ENCODE measurements at places on chromosomes 2 and 18. TPM values are rescaled to one million over a fixed set of nuclear protein-coding genes. Genes with fewer than 3 reads are reported as not detected.

DNA sequence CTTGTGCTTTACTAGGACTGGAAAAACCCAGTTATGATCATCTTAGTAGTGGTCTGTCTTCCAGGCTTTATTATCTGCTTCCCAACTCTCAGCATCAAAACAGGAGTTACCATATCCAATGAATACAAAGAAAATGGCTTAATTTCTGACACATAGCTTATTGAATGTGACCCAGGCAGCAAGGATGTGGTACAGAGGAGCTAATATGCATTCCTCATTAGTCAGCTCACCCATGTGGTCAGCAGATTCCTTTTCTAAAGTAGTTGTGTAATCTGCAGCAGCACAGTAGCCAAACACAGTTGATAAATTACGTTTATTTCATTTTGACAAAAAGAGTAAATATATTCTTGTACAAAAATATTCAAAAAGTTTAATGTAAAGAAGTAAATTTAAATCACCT lies 43.6 kb downstream of the TSPYL6 start:
- no peaks in the 10 kb centered on the region for H3K4me1 ChIP-seq
- H3K4me3 ChIP-seq: no peak overlapping the region
- DNase-seq: no peak
- no peaks in the 10 kb centered on the region for H3K36me3 ChIP-seq

- no peak for DNase-seq
- peaks cover 9% of the 10 kb centered on the region for H3K27me3 ChIP-seq
- no peaks in the 10 kb centered on the region for H3K36me3 ChIP-seq
- H3K4me1 ChIP-seq: no peaks in the 10 kb centered on the region
- no peak overlapping the region for H3K4me3 ChIP-seq
Measured at GRCh38 chr18:69402533-69402989, 1.9 kb downstream of the DOK6 start.

GRCh38 chr2:96934182-96934495 lies 52.2 kb downstream of the FAM178B start:
- H3K4me3 ChIP-seq: no peak overlapping the region
- H3K27me3 ChIP-seq: no peaks in the 10 kb centered on the region
- H3K36me3 ChIP-seq: no peaks in the 10 kb centered on the region
- no peaks in the 10 kb centered on the region for H3K4me1 ChIP-seq
- DNase-seq: no peak
- no peak overlapping the region for H3K27ac ChIP-seq

DNA sequence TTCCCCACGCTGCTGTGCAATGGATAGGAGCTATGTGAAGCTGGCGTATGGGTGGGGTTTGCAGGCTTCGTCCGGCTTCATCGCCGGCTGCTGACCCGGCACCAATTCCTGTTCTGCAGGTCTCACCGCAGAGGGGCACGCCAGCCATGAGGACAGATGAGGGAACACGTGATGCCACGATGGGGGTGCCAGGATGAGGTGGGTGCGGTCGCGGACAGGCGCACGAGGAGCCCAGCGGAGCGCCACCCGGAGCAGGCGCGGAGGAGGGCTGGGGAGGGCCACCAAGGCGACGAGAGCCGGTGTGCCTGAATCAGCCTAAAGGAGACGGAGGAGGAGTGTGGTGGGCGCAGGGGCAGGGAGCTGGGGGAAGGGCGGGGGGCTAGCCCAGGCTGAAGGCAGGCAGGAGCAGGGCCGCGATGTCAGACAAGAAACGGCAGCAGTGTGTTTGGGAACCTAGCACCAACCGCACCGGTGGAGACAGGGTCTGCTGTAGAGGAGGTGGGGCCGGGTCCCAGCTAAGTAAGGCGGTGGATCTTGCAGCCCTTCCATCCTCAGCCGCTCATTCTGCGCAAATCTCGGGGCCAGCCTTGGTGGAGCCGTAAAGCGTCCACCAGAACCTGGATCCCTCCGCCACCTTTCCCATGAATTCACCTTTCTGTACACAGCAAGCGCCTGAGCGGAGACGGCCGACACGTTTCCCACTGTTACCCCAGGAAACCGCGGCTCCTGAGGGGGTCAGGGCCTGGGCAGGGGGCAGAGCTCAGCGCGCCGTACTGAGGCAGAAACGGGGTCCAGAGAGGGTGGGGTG lies 17.0 kb upstream of the CD8A start:
- no peak overlapping the region for H3K27ac ChIP-seq
- H3K36me3 ChIP-seq: no peaks in the 10 kb centered on the region
- peak; percentile 50 for DNase-seq

- no peaks in the 10 kb centered on the region for H3K4me1 ChIP-seq
- no peak overlapping the region for H3K27ac ChIP-seq
- no peaks in the 10 kb centered on the region for H3K36me3 ChIP-seq
- H3K4me3 ChIP-seq: no peak overlapping the region
- DNase-seq: no peak
Measured at GRCh38 chr2:134389381-134389780, 135.5 kb downstream of the MGAT5 start.

DNA sequence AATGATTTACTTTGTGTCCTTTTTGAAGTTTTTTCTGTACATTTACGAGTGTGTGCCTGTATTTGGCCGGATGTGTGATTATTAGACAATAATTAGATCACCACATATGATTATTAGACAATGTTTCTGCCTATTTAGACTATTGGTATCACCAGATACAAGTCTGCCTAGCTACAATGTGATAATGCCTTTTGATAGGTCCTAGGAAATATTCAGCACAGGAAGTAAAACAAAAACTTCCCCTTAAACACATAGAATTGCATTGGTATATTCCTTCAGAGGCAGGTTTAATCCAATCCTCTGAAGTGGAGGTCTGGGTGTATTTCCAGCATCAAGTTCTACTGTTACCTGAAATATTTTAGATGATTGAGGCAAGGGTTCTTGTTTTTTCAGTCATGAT lies 275.1 kb downstream of the TGIF1 start:
- no peaks in the 10 kb centered on the region for H3K36me3 ChIP-seq
- H3K4me3 ChIP-seq: no peak overlapping the region
- no peaks in the 10 kb centered on the region for H3K4me1 ChIP-seq
- no peaks in the 10 kb centered on the region for H3K27me3 ChIP-seq

- DNase-seq: no peak
- peak overlapping the region; percentile 46 for H3K27ac ChIP-seq
- H3K36me3 ChIP-seq: peaks cover 18% of the 10 kb centered on the region
- no peaks in the 10 kb centered on the region for H3K4me1 ChIP-seq
Measured at GRCh38 chr2:98558852-98559530, 49.3 kb downstream of the COA5 start.

- H3K27ac ChIP-seq: no peak overlapping the region
- no peaks in the 10 kb centered on the region for H3K36me3 ChIP-seq
- H3K27me3 ChIP-seq: peaks cover 40% of the 10 kb centered on the region
- no peak for DNase-seq
- no peaks in the 10 kb centered on the region for H3K4me1 ChIP-seq
- H3K4me3 ChIP-seq: no peak overlapping the region
Measured at GRCh38 chr2:218990612-218991011, 2.6 kb downstream of the CRYBA2 start.

- H3K27ac ChIP-seq: no peak overlapping the region
- DNase-seq: no peak
- no peak overlapping the region for H3K4me3 ChIP-seq
- H3K4me1 ChIP-seq: no peaks in the 10 kb centered on the region
- H3K36me3 ChIP-seq: no peaks in the 10 kb centered on the region
Measured at GRCh38 chr18:62151068-62151771, 35.6 kb downstream of the PIGN start.

DNA sequence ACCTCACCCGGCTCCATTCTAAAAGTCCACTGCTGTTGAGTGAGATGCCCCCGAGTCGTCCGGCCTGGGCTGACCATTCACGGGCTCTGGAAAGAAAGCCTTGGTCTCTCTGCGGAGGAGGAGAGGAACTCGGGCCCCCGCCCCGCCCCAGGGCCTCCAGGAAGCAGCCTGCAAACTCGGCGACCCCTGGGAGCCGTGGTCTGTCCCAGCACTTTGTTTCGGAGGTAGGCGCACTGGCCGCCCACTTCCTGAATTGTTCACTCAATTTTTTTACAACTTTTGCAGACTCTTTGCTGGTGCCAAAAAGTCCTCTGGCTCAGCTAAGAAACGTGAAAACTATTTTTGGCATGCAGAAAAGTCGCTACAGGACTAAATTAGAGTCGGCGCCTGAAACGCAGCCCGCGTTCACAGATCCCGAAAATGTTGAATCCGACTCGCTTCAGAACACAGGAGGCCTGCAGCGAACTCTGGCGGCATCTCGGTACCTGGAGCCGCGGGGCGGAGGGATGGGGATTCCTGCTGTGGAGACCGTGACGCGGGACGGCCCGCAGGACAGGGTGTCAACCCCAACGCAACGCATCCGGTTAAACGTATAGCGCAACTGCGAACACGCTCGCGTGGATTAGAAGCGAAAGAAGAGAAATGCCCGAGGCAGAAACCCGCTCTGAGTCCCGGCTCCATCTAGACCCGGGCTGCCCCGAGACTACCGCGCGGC lies 1.5 kb downstream of the PXDN start:
- H3K27me3 ChIP-seq: no peaks in the 10 kb centered on the region
- no peak overlapping the region for H3K4me3 ChIP-seq
- DNase-seq: no peak
- no peaks in the 10 kb centered on the region for H3K4me1 ChIP-seq

- no peak overlapping the region for H3K27ac ChIP-seq
- no peaks in the 10 kb centered on the region for H3K36me3 ChIP-seq
- no peak overlapping the region for H3K4me3 ChIP-seq
- DNase-seq: no peak
Measured at GRCh38 chr2:145292166-145292565, 772.2 kb upstream of the ZEB2 start.

- DNase-seq: no peak
- no peaks in the 10 kb centered on the region for H3K4me1 ChIP-seq
- no peaks in the 10 kb centered on the region for H3K36me3 ChIP-seq
- no peaks in the 10 kb centered on the region for H3K27me3 ChIP-seq
Measured at GRCh38 chr2:79453918-79454317, 58.9 kb upstream of the CTNNA2 start.

- DNase-seq: no peak
- no peaks in the 10 kb centered on the region for H3K27me3 ChIP-seq
- H3K4me3 ChIP-seq: no peak overlapping the region
- H3K27ac ChIP-seq: no peak overlapping the region
- H3K4me1 ChIP-seq: no peaks in the 10 kb centered on the region
- peaks cover 15% of the 10 kb centered on the region for H3K36me3 ChIP-seq
Measured at GRCh38 chr2:169625781-169626180, 41.6 kb downstream of the PPIG start.

DNA sequence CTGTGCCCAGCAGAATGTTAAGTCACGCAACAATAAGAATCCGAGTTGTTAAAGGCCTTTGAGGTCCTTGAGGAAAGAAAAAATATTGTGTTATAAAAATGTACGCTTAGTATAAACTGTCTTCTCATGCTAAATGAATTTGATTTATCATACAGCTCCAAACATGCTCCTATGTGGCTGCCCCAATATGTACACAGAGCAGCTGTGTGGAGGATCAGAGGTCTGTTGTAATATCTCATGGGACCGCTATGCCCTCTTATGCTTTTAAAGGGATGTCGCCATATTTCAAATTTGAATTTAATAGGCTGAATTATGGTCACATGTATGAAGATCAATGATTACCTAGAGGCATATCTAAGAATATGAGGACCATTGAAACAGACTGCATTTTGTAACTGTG lies 90.2 kb downstream of the SLC5A7 start:
- no peaks in the 10 kb centered on the region for H3K4me1 ChIP-seq
- DNase-seq: no peak
- no peak overlapping the region for H3K4me3 ChIP-seq
- no peaks in the 10 kb centered on the region for H3K27me3 ChIP-seq
- H3K27ac ChIP-seq: no peak overlapping the region
- no peaks in the 10 kb centered on the region for H3K36me3 ChIP-seq

GRCh38 chr18:58247363-58247834 lies 203.4 kb downstream of the NEDD4L start:
- no peak for DNase-seq
- no peaks in the 10 kb centered on the region for H3K27me3 ChIP-seq
- H3K4me1 ChIP-seq: no peaks in the 10 kb centered on the region

GRCh38 chr2:143426296-143426695 lies 297.1 kb downstream of the ARHGAP15 start:
- no peaks in the 10 kb centered on the region for H3K4me1 ChIP-seq
- H3K4me3 ChIP-seq: no peak overlapping the region
- DNase-seq: no peak
- H3K27me3 ChIP-seq: no peaks in the 10 kb centered on the region
- no peak overlapping the region for H3K27ac ChIP-seq
- H3K36me3 ChIP-seq: no peaks in the 10 kb centered on the region

GRCh38 chr2:177799531-177799930 lies 273.0 kb downstream of the PDE11A start:
- no peaks in the 10 kb centered on the region for H3K4me1 ChIP-seq
- no peak overlapping the region for H3K27ac ChIP-seq
- DNase-seq: no peak
- H3K36me3 ChIP-seq: no peaks in the 10 kb centered on the region

DNA sequence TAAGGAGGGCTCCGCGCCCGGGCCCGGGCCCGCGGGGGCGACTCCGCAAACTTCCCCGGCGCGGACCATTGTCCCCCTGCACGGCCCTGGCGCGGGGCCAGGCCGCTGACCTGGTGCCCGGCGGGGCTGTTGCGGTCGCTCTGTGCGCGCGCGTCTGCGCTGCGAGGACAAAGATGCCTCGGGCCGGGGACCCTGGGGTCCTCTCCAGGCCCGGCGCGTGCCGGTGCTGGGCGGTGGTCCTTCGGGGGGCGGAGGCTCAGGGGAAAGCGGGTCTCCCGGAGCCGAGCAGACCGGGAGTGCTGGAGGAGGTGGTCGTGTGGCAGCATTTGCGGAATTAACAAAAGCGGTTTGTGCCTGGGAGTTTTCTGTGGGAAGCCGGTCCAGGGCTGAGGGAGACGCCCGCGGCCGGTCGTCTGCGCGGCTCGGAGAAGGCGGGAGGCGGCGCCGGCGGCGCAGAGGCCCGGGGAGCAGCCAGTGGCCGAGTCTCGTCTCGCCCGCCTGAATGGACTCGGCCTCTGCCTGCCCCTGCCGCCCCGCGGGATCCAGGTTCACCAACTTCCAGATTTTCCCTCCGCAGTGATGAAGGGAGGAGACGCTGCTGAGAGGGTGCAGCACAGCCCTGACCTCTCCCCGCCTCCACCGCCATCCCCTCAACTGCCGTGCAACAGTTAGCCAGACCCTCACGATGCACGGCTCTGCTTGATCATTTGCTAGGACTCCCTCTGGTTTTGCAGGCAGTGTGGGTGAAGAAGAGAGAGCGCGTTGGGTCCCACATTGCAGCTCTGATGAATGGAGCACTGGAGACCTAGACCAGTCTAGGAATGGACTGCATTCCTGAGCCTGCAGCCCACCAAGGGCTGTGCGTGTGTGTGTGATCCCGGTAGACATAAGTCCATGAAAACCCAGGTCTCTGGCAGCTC lies 705 bp downstream of the EFR3B start:
- peaks cover 8% of the 10 kb centered on the region for H3K27me3 ChIP-seq
- H3K36me3 ChIP-seq: no peaks in the 10 kb centered on the region
- no peak for DNase-seq

GRCh38 chr2:168992591-168993349 lies 38.4 kb downstream of the ABCB11 start:
- no peak for DNase-seq
- H3K27ac ChIP-seq: no peak overlapping the region
- H3K4me3 ChIP-seq: no peak overlapping the region
- H3K4me1 ChIP-seq: no peaks in the 10 kb centered on the region
- H3K27me3 ChIP-seq: no peaks in the 10 kb centered on the region

Gene ABCB11
- total RNA-seq: not detected

Gene GKN1
- total RNA-seq: not detected

Gene COQ10B
- 22.9 TPM for total RNA-seq

Gene SLC4A3
- total RNA-seq: not detected

Gene KYNU
- total RNA-seq: 0.94 TPM

Gene UGT1A6
- total RNA-seq: not detected

Gene ALPP
- not detected for total RNA-seq

Gene GAREM1
- total RNA-seq: 0.51 TPM

Gene MRO
- total RNA-seq: not detected

Gene GALNT13
- not detected for total RNA-seq

Gene HOXD12
- not detected for total RNA-seq

Gene SAG
- total RNA-seq: not detected

Measured in naive thymus-derived CD4-positive, alpha-beta T cell (primary cell).